ENCODE measurements at places on chromosomes 12 and 14. TPM values are rescaled to one million over a fixed set of nuclear protein-coding genes. Genes with fewer than 3 reads are reported as not detected.

RASAL1 gene
- 0.31 TPM for polyA plus RNA-seq

CORO1C gene
- polyA plus RNA-seq: 86.8 TPM

RPS26 gene
- 163 TPM for polyA plus RNA-seq

DNA sequence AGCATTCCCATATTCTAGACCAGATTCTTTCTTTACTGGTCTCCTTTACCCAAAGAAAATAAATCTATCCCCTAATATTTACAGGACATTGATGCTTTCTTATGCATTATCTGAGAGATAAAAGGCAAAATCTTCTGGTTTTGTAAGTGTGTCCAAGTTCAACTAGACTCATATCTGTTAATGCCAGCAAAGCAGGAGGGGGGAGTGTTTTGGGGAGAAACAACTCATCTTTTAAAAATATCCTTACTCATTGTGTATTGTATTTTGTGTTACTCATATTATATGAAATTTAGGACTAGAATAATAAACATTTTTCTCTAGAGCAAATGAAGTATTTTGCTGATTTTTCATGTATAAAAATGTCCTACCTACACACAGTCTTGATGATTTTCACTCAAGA is 54.8 kb downstream of the SAMD4A start:
- DNase-seq: no peak

- DNase-seq: no peak
Measured at GRCh38 chr12:10939163-10939562, at the start of gene TAS2R14. TAS2R14 (minus strand) TSS chr12:10939263; CDS start chr12:10939207, 56 bp downstream.

APOF gene
- not detected for polyA plus RNA-seq

- no peak for DNase-seq
Measured at GRCh38 chr12:45668641-45669040, 60.9 kb upstream of the ARID2 start.

DNA sequence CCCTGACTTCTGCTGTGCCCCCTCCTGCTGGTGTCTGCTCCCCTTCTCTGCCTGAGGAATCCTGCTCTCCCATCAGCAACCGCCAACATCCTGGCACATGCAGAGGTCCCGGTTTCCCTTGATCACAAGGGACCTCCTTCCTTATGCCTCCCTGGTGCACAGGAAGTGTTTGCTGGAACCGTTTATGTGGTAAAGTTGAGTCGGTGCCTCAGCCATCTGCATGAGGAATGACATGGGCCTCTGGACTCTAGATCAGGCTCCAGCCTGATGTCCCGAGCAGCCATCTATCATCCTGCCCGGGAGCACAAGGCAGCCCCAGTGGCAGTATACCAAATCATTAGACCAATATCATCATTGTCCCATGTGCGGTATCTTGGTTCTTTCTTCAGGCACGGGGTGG is 90.4 kb downstream of the BORCS5 start:
- DNase-seq: no peak

- DNase-seq: no peak
Measured at GRCh38 chr14:22484632-22485031, 104.4 kb downstream of the DAD1 start.

KLHL42 gene
- polyA plus RNA-seq: 35.7 TPM

GRCh38 chr12:28374556-28374955 is 184.3 kb downstream of the CCDC91 start:
- DNase-seq: no peak

TPPP2 gene
- 0.21 TPM for polyA plus RNA-seq

GRCh38 chr14:32300136-32300535 is 29.0 kb upstream of the AKAP6 start:
- no peak for DNase-seq

DNA sequence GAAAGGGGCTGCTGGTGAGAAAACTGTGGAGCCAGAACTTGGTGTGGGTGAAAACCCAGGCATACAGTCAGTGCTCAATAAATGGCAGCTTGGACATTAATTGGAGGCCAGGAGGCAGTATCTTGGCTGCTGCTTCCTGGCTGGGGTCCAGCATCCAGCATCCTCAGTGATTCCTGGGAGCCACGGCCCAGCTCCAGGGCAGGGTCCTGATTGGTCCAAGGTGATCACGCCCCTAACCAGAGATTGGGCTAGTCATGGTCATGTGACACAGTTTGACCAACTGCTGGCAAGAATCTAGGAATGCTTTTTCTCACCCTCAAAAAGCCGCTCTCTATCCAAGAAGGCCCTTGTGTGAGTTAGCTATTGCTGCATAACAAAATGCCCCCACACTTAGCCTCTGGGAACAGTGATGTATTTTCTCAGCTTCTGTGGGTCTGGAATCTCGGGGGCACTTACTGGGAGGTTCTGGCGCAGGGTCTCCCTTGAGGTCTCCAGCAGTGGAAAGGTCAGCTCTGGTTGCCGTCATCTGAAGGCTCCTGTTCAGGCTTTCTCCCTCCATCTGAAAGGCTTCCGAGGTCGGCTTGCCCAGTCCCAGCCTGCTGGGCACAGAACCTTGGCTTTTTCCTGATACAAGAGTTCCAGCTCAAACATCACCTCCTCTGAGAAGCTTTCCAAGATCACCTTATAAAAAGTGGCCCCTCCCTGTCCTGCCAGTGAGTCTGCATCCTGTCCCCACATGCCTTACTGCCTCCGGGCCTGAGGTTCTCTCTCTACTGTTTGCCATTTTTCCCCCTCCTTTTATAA is 119.2 kb upstream of the NCOR2 start:
- DNase-seq: no peak

GRCh38 chr12:7695566-7696197 is at the start of gene GDF3:
GDF3 (minus strand) TSS chr12:7695775; CDS start chr12:7695728, 47 bp downstream.
- peak; percentile 36 for DNase-seq

FLRT2 gene
- 44.5 TPM for polyA plus RNA-seq

GRCh38 chr14:65024957-65025356 is 38.3 kb downstream of the FNTB start:
- DNase-seq: no peak

Data from right lung (tissue), 10 donors.